Stimulated activated CD4-positive, alpha-beta T cell treated with anti-CD3 and anti-CD28 coated beads, Interleukin-4, amount 100 ng/mL, for 4 hours (primary cell): ENCODE measurements at places on chromosomes 5 and 9.

- DNase-seq = no peak
Observed at GRCh38 chr5:62190173-62190572, 115.8 kb upstream of the KIF2A start.

GRCh38 chr5:61020415-61020814, 75.4 kb downstream of the NDUFAF2 start:
- DNase-seq = no peak

DNA sequence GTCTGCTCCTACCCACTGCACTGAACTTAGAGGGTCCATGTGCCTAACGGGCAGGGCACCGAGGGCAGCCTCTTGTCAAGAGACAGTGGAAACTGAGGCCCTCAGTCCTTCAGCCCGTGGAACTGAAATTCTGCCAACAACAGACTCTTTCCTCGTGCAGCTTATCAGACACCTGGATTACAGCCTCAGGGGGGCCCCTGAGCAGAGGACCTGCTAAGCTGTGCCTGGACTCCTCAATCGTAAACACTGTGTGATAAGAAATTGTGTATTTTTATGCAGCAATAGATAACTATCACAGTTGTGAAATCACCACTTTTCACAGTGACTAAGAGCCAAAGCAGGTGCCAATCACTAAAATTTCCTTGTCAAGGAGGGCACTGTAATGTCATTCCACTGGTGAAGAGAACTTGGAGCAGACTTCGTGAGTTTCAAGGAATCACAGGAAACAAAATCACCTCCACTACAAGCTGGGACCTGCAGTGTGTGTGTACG, 33.4 kb upstream of the CTSV start:
- DNase-seq = no peak

- no peak for DNase-seq
Observed at GRCh38 chr5:122480146-122480545, 168.1 kb downstream of the SNCAIP start.

DNA sequence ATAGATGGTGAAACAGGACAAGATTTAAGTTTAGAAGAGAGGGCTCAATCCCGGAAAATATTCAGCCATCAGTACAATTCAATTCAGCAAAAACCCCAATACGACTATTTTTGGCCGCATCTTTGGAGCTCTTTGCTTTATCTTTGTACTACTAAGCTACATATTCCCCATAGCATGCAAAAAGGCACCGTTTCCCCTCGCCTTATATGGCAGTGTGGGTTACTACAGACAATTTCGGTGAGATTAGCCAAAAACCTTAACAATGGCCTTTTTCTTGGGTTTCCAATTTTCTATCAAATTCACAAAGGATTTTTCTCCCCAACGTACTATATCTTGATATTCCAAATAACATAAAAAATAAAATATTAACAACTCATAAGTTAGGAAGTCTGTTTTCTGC, 382.6 kb downstream of the BNC2 start:
- DNase-seq = no peak

DNA sequence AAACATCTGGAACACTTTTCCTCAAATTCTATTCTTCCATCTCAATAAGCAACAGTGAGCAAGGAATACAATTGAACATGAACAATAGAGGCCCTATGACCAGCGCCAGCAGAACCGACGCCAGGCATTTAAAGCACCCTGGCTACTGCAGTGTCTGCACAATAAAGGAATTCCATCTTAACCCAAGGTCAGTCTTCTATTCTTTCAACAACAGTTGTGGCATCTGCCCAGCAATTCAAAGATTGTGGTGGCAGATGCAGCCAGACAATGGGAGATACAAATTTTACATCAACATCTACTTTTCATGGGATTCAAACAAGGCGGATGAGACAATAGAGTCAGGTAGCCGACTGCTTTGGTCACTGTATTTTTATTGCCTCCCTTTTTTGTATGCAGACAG, 65.9 kb downstream of the ELL2 start:
- no peak for DNase-seq

- DNase-seq = no peak
Observed at GRCh38 chr9:87471746-87472145, 25.9 kb upstream of the DAPK1 start.

DNA sequence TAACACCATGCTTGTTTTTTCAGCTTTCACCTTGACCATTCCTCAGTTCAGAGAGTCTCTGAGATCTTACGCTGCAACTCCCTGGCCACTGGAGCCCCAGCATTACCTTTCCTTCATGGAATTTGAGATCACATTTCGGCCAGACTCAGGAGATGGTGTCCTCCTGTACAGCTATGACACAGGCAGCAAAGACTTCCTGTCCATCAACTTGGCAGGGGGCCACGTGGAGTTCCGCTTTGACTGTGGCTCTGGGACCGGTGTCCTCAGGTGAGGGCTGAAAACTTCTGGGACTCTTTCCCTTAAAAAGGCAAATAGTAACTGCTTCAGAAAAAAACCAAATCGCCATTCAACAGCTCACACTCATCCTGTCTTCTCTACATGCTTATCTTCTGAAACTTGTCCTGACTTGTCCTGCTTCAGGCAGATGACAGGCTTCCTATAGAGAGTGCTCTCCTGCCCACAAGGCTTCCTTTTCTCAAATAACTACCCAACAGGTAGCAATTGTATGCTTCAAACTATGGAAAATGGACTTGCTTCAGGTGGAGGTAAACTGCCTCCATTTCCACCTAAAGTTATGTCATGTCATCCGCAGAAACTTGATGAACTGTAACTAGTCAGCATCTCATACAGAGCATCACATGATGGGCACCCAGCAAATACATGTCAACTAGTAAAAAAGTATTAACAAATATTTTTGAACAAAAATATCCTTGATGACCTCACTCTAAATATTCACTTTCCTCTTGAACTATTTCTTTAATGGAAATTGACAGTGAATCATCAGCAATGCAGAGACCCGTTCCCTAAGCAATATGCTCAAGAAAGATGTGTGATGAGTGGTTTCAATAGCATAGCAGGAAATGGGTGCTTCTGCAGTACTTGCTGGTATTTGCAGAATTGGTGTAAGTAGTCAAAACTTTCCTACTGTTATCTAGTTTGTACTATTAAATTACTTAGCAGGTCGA, 129.2 kb downstream of the LIFR start:
- no peak for DNase-seq

DNA sequence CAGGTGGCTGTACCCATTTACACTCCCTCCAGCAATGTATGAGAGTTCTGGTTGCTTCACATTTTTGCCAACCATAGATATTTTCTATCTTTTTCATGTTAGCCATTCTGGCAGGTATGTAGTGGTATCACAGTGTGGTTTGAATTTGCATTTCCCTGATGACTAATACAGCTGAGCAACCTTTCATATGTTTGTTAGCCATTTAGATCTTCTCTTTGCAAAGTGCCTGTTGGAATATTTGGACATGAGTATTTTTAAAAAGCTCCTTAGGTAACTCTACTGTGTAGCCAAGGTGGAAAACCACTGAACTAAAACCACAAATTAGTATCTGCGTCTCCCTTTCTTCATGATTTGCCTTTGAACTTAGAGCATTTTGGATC, 31.9 kb downstream of the IRF1 start:
- no peak for DNase-seq

DNA sequence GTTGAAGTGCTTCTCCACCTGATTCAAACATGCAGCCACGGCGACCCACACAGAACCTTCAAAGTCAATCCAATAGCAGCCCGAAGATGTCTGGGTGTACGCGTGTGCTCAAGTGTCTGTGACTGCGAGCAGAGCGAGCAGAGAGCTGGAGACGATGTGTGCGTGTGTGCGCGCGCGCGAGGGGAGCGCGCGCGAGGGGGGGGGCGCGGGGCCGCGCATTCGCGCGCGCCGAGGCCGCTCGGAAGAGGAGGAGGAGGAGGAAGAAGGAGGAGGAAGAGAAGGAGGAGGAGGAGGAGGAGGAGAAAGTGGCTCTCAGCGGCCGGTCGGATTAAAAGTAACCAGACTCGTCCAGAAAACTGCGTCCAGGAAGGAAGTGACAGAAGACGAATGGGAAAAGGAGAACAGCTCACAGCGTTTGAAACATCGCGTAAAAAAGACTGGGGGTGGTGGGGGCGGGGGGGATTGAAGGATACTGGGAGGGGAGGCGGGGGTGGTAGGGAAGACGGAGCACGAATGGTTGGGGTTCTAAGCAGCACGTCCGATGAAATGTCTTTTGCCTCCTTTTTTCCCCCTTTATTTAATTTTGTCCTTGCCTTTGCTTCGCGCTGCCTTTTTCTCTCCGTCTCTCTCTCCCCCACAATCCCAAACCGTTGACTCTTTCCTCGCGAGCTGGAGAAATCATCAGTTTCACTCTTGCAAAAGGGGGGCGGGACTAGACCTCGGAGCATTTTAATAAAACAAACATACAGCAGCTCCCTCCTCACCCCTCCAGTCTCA, at the start of gene MEF2C:
Gene MEF2C (minus strand): TSS at position 126 of the 777 bp plus-strand sequence. CDS start 59,396 bp downstream, outside the sequence.
- DNase-seq = no peak

GRCh38 chr5:96331210-96331609, 101.8 kb downstream of the PCSK1 start:
- no peak for DNase-seq

- no peak for DNase-seq
Observed at GRCh38 chr5:176704817-176705216, 57.5 kb downstream of the TSPAN17 start.

- no peak for DNase-seq
Observed at GRCh38 chr9:123485216-123485615, 129.2 kb downstream of the CRB2 start.

- no peak for DNase-seq
Observed at GRCh38 chr5:147061431-147061830, 173.4 kb upstream of the STK32A start.

DNA sequence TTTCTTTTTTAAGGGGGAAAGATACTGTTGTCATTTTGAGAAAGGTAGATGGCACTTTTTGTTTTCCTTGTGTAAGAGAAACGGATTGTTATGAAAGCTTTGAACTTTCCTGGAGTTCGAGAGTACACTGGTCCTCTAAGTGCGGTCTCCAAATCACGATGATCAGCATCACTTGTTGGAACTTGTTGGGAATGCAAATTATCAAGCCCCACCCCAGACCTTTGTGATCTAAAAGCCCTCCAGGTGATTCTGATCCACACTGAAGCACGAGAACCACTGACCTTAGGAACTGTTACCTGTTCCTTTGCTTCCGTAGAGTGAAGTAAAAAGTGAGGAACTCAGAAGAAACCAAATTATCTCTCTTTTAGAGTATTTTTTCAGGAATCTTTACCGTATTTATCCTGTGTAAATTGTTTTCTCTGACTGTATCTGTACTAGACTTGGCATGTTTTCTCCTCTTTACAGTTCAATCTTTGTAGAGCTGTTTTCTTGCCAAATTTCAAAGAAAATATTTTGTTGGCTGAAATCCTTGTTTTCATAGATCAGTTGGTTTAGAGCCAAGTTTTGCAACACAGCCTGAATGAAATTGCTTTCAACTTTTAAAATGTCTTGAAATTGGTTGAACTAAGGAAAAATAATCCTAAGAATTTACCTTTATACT, 4.0 kb downstream of the MAT2B start:
- no peak for DNase-seq

GRCh38 chr9:110356639-110357395, 19.2 kb upstream of the TXNDC8 start:
- DNase-seq = no peak

- DNase-seq = peak; percentile 40
Observed at GRCh38 chr9:35972093-35972492, 14.1 kb upstream of the OR2S2 start.

DNA sequence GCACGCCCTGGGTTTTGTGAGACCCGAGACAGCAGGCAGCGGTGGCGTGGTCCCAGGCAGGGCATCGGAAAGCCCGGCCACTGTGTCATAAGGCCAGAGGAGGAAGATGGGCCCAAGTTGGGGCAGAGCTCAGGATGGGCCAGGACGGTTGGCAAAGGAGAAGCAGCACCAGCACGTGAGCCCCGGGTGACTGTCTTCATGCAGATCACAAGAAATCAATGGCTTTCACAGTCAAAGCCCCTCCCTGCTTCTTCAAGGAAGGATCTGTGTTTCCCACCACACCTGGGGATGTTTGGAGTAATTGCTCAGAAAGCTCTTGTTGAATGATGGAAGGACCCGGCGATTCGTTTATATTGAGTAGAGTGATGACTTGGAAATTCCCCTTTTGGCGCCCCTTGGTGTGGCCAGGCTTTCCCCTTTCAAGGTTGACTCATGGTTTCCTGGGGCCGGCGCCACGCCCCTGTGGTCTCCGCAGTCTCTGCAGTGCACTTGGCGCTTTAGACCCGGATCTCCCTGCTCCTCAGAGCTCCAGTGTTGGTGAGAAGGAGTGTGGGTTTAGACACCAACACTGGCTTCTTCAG, 52.1 kb downstream of the IL31RA start:
- peak; percentile 46 for DNase-seq

- no peak for DNase-seq
Observed at GRCh38 chr9:133862585-133863256, 124.6 kb upstream of the SARDH start.

GRCh38 chr9:123867034-123867433, 62.9 kb downstream of the DENND1A start:
- no peak for DNase-seq

DNA sequence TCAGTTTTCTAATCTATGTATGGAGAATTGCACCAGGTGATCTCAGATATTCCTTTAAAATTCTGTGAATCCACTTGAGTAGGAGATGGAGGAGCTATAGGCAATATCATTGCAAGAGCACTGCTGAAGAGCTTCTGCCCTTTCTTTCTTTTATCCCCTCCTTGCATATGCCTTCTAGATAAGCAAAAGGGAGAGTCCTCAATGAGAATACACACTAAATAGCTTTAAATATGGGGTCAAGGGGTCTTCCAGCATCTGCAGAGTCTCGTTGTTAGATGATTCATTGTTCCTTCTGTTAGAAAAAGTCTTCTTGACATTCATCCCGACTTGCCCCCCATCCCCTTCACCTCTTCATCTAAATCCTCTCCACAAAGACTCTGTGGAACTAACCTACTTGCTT, 156.1 kb downstream of the PIK3R1 start:
- no peak for DNase-seq

GRCh38 chr5:81219389-81219788, 13.7 kb upstream of the CKMT2 start:
- DNase-seq = no peak

- DNase-seq = no peak
Observed at GRCh38 chr5:112794410-112794809, 56.7 kb downstream of the APC start.

DNA sequence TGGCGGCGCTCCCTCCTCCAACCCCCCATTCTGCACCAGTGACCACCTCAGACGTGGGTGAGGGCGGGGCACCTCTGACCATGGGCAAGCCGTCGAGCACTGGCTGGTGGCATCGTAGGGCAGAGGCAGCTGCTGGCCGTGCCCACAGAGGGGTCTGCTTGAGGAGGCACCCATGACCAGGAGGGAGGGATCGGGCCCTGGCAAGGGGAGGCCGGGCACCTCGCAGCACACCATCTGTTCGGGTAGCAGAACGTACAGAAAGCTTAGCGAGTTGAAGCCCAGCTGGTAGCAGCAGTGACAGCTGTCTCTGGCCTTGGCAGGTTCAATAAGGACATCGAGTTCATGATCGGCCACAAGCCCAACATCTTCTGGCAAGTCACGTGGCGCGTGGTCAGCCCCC, 4.3 kb upstream of the SLC6A18 start:
- DNase-seq = no peak

DNA sequence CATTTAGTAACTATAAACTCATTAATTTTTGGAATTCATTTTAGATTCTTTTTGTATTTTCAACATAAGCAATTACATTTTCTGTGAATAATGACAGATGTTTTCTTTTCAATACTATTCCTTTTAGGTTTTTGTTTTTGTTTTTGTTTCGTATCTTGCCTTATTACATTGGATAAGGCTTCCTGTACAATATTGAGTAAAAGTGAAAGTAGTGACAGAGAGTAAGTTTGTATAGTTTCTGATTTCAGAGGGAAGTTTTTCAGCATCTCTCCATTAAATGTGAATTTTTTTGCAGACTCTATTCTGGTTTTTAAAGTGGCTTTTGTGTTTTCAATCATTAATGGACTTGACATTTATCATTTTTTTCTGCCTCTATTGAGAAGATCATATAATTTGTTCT, 12.8 kb upstream of the CAMK4 start:
- no peak for DNase-seq
